Hematopoietic multipotent progenitor cell treated with erythropoietin and hydrocortisone succinate and interleukin-3 and kit ligand, for 6 days (in vitro differentiated cells): ENCODE measurements at places on chromosomes 2 and 18.

DNA sequence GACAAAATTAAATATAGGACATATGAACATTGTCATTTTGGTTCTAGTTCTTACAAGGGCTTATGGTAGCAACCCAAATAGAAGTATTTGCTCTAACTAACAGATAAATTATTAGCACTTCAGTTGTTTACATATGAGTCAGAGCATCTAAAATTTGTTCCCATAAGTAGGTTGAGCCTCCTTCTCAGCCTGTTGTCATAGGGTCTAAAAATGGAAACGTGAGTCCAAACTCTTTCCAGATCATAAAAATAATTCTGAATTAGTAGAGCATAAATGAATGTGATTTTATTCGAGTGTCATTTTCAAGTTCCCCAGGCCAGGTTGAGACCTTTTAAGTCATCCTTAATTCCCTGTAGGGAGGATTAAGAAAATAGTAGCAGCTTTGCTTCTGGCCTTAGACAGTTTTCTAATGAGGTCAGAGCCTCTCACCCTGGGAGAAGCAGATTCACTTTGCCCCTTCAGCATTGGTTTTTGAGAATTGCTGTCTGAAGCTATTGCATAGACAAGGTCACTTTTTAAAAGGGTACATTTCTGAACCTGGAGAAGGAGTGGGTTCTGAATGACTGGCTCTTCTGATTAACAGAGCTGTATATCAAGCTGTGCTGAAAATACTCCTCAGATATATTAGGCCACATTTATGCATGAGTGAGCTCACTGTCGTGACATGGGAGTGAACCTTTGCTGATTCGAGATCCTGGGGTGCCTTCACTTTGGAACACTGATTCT, 164.3 kb downstream of the NEDD4L start:
- DNase-seq: no peak

DNA sequence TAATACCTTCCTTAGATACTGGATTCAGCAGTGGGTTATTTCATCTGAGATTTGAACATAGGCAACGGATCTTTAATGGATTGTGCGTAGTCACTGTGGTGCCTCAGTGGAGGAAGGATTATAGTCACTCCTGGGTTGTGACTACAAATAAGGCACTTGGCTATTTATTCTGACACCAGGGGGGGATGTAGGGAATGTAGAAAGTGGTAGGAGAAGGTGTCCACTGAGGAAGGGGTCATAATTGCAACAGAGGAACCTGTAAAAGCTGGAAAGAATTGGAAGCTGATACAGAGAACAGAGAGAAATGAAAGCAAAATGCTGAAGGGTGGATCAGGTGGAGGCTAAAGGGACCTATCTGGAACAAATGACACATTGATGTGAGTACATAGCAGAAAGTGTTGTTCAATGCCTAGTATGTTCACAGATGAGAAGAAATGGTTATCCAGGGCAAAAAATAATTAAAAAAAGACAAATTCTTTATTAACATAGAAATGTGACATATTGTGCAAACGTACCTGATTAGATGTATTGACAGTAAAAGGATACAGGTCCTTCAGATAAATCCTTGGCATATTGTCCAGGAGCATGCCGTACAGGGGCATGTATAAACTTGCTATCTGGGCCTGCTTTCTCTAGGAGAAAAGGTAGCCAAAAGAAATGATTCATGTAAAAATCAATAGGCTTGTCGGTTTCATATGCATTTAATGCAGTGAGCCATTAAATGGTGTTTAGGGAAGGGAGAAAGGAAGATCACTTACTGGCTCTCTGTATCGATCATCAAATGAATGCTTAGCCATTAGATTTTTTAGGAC, 91.2 kb upstream of the CCDC195 start:
- no peak for DNase-seq

DNA sequence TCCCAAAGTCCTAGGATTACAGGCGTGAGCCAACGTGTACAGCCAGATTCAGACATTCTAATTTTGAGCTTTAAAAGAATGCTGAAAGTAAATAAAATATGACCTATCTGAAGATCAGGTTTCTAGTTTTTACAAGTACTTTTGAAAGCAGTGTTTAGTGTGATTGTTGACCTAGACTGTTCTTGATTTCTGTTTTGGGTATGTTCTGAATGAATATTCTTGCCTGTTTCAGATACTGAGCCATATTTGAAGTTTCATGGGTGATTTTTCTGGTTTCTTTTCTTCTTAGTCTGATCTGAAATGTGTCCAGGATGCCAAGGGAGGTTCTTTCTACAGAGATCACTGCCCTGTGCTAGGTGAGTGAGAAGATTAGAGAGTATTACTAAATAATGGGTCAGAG, 37.2 kb downstream of the MIB1 start:
- DNase-seq: no peak

DNA sequence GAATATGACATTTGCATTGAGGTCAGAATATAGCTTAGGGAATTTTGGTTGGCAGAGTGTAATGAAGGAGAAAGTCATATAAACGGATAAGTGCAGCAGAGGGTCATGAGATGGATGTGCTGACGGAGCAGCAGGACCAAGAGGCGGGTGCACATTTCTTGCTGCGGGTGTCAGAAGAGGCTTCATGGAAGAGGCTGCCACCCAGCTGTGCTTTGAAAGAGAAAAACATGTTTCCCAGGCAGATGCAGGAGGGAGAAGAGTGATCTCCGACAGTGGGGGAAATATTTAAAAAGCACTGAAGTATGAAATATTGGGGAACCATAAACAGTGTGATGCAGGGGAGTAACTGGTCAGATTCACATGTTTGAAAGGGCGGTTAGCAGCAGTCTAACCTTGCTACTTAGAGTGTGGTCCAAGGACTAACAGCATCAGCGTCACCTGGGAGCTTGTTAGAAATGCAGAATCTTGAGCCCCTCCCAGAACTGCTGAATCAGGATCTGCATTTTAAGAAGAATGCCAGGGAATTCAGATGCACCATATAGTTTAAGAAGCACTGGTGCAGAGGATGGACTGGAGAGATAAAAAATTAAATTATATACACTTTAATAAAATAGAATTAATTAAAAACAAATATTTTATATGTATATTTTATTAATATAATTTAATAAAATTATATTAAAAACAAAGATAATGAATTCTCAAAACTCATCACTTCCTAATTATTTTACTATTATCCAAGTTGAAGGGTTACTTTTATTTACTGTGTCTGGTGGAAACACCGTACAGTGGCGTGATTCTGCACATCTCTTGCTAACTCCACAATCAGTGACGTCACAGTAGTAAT, 36.1 kb upstream of the SCYGR1 start:
- no peak for DNase-seq

GRCh38 chr2:120771781-120772208, 36.1 kb downstream of the GLI2 start:
- no peak for DNase-seq

DNA sequence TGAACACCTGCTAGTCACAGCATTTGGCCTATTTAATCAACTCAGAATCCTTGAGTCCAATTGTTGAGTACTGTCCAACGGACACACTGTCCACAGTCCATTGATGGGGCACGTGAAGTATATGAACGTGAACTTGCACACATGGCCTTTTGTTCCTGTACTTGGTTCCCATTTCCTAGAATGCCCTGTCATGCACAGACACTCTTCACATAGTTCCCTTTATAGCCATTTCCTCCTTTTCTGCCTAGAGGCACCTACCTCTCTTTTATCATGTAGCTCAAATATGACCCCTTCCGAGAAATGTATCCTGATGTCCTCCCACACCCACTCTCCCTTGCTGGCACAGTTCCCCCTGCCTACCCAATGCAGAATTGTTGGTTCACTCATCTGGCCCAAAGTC, 8.7 kb upstream of the CRYGA start:
- peak; percentile 63 for DNase-seq

DNA sequence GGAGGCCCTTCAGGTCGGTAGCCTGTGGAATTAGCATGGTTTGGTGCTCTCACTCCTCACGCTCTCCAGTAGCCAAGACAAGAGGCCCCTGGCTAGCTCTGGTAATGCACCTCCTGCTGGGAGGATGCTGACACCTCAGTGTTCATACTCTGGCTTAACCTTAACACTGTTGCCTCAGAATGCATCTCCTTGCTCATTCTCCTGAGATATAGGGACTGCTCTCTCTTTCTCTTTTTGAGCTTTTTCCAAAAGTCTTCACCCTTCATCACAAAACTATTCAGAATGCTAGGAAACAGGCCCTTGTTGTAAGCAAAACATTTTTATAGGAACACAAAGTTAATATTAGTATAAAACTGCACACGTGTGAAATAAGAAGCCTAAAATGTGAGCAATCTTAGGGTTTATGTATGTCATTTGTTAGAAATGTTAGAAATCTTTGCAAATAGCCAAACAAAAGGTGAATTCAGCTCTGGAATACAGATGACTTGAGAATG, 17.3 kb upstream of the IMPA2 start:
- DNase-seq: peak; percentile 41

- no peak for DNase-seq
Observed at GRCh38 chr2:151756820-151757219, 22.5 kb upstream of the NEB start.

DNA sequence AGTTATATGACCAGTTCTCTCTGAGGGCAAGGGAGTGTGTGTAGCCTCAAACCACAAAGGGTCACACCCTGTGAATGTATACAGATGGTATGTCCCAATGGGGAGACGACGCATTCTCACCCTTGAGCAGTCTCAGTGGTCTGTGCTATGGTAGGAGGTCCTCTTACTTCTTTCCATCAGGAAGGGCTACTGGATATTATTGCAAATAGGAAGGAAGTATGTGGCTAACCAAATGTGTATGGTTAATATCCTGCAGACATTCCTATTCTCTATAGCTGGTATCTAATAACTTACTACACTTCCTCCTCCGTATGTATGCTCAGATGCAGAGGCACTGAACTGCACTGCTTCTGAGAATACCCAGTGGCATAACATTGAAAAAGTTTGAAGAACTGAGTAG, 306.7 kb upstream of the CCDC68 start:
- DNase-seq: peak; percentile 32

DNA sequence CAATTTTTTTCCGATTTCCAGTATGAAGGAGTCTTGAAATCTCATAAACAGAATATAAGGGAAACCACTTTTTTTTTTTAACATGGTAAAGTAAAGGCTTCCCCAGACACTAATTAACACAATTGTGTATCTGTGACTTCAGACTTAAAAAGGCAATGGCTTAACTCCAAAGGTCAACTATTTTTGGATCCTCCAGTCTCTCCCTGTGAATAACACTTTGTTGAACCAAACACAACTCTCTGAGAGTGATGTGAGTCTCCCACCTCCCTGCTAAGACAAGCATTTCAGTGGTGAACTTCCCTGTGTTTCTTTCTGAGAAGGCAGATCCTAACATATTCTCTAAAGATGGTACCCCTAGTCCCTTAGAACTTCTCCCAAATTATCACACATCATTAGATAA, 219.6 kb upstream of the RBBP8 start:
- DNase-seq: no peak

DNA sequence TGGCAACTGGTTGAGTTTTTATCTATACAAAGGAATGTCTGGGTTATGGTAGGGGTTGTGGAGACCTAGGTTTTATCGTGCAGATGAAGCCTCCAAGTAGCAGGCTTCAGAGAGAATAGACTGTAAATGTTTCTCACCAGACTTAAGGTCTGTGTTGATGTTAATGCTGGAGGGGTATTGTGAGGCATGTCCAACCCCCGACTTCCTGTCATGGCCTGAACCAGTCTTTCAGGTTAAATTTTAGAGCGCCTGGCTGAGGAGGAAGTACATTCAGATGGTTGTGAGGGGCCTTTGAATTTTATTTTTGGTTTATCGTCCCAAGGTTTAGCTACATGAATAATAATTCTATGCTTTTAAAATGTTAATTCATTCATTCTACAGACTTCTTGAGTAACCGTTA, 435.1 kb downstream of the DLGAP1 start:
- DNase-seq: no peak

GRCh38 chr2:149572102-149572953, 15.2 kb downstream of the MMADHC start:
- DNase-seq: no peak

GRCh38 chr2:235836491-235836911, 331.7 kb downstream of the GBX2 start:
- no peak for DNase-seq

DNA sequence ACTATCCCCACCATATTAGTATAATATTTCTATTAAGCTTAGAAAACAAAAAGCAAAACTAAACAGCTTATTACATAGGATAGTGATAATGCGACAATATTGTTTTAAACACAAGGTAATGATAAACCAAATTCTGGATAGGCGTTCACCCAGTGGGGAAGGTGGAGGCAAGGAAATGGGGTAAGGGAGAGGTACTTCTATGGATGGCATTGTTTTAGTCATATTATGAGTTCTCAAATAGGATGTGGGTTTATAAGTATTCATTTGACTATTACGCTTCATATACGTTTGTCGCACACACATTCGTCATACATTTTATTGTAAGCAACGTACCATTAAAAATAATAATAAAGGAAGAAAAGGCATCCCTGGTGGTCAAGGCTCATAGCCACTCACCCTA, 88.8 kb upstream of the DNMT3A start:
- DNase-seq: no peak

DNA sequence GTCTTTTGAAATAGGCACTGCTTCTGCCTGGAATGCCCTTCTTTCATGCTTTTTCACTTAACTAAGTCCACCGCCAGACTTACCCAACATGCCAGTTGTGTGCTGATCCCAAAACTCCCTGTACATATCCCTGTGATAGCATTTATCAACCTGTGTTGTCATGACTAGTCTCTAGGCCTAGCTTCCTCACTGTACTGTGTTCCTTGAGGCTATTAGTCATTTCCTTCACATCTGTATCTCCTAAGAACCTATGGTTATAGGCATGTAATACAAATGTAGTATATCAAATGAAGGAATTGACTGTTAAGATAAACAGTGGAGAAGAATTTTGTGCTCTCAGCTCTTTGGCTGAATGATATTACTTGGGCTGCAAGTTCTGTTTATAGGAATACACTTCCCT, 184.3 kb downstream of the CYRIA start:
- DNase-seq: no peak

- DNase-seq: peak; percentile 76
Observed at GRCh38 chr2:70132244-70133126, 45.2 kb downstream of the PCBP1 start.

DNA sequence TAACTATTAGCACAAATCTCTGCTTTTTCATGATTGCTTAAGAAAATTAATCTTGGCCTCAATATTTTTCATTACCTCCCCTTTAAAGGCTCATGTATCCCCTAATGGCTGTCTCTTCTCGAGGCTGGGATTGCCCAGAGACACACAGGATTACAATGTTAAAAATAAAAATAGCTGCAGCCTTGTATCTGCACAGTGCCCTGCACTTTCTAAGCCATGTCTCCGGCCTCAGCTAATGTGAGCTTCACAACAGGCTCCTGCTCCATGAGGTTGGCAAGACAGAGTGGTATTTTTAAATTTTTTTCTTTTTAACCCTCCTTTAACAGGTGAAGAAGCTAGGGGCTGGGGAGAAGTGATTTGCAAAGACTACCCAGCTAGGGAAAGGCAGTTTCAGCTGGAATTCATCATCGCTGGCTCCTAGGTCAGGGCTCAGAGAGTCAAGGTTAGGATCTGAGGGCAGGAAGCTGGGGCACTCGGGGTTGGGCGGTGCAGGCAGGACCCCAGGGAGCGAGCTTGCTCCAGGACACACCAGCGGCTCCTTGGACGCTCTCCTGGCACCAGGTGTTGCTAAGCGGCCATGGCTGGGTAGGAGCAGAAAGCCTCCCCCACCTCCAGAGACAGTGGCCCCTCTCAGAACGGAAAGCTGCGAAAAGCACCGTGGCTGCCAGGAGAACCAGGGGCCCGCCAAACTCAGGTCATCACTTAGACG, 135.6 kb downstream of the SMAD2 start:
- no peak for DNase-seq

GRCh38 chr2:134771313-134771801, 52.6 kb upstream of the TMEM163 start:
- no peak for DNase-seq
